ENCODE measurements at places on chromosomes 5 and 9.

- DNase-seq, result peak; percentile 98
Observed at GRCh38 chr9:111965566-111966019, 69.0 kb downstream of the UGCG start.

- no peak for DNase-seq
Observed at GRCh38 chr9:135326141-135326540, 153.4 kb upstream of the PPP1R26 start.

DNA sequence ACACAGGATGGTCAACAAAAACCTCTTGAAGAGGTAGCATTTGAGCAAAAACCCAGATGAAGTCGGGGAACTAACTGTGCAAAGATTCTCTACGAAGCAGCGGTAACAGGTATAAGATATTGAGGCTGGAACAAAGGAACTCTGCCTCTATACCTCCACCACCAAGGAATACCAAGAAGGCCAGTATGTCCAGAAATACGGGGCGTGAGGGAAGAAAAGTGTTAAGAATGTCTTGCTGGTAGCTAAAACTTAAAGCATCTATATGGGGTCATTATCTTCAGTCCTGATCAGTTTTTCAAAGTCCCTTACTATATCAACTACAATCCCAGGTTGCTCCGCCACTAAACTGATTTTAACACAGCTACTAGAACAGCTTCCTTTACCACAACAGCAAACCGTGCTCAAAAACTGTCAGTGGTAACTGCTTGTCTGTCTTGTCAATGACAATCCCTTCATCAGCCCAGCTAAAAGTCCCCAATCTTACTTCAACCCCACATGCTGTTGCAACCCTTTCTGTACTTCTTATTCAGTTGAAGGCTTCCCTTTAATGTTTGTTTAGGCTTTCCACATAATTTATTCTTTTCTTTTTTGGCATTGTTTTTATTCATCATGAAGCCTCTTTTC, 9.4 kb downstream of the PAM start:
- DNase-seq, result no peak

GRCh38 chr9:10127867-10128266, 484.9 kb downstream of the PTPRD start:
- peak; percentile 8 for DNase-seq

DNA sequence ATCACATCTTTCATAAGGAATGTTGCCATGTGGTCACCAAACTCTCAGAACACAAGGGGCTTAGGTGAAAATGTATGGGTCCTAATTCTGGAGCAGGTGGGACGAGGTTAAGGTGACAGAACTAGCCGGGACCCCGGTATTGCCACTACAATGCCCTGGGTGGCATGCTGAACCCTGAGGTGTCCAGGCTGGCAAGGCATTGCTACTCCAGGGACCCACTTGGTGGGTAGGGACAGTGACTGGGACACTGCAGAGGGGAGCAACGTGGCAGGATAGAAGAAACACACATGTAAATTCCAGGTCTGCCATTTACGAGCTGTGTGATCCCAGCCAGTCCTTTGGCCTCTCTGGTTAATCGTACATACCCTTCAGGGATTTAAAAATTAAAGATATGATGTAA, 206.9 kb upstream of the MVB12B start:
- DNase-seq, result no peak

GRCh38 chr5:78178356-78178755, 116.1 kb downstream of the AP3B1 start:
- no peak for DNase-seq
